ENCODE measurements at places on chromosomes 6 and 20. TPM values are rescaled to one million over a fixed set of nuclear protein-coding genes. Genes with fewer than 3 reads are reported as not detected.

Gene TAF11
- 30.3 TPM for total RNA-seq

Gene CUL9
- total RNA-seq: 76.0 TPM

Gene BRPF3
- 17.3 TPM for total RNA-seq

Gene SERINC3
- total RNA-seq: 82.9 TPM

Gene PIGU
- 25.1 TPM for total RNA-seq

Gene HCK
- total RNA-seq: not detected

Gene CRIP3
- 5.2 TPM for total RNA-seq

Gene BLOC1S5
- 12.0 TPM for total RNA-seq

Gene RPN2
- total RNA-seq: 150 TPM

Gene PACRG
- 0.83 TPM for total RNA-seq

Gene SIGLEC1
- not detected for total RNA-seq

Gene VGLL2
- not detected for total RNA-seq

Gene RNF182
- 1.3 TPM for total RNA-seq

Gene MUCL3
- total RNA-seq: not detected

Gene PHACTR3
- 0.14 TPM for total RNA-seq

Gene SENP6
- total RNA-seq: 104 TPM

Gene ENPP5
- total RNA-seq: 2.6 TPM

Gene KHDC1L
- not detected for total RNA-seq

Gene EPB41L2
- total RNA-seq: 24.0 TPM

Gene LPA
- not detected for total RNA-seq

Gene ADGRF1
- total RNA-seq: not detected

Gene PKIB
- 69.1 TPM for total RNA-seq

Gene LCA5
- 3.5 TPM for total RNA-seq

Gene TRIM15
- total RNA-seq: not detected

Gene PLA2G7
- not detected for total RNA-seq

Gene ORC3
- 21.5 TPM for total RNA-seq

Gene RGL2
- total RNA-seq: 61.8 TPM

Gene TCF21
- total RNA-seq: 3.7 TPM

Gene MACROD2
- total RNA-seq: 6.1 TPM

Gene MATN4
- not detected for total RNA-seq

Gene NRSN1
- total RNA-seq: not detected

Gene CD24
- 166 TPM for total RNA-seq

Gene RNF144B
- total RNA-seq: 1.1 TPM

Gene TGIF2
- total RNA-seq: 52.8 TPM

Gene HLA-DQB1
- 7.2 TPM for total RNA-seq

Gene C20orf141
- not detected for total RNA-seq

Gene CCDC170
- 0.14 TPM for total RNA-seq

Gene PPP1R10
- 47.3 TPM for total RNA-seq

Gene SLC22A3
- 0.74 TPM for total RNA-seq

Gene MUC21
- total RNA-seq: not detected

Gene ENPP4
- total RNA-seq: 7.5 TPM

Gene SLC35F1
- 23.1 TPM for total RNA-seq

Gene CTAGE9
- not detected for total RNA-seq

Gene OR12D3
- not detected for total RNA-seq

Measured in cardiac muscle cell (in vitro differentiated cells and primary cell).